ENCODE measurements at places on chromosomes 1 and 21. TPM values are rescaled to one million over a fixed set of nuclear protein-coding genes. Genes with fewer than 3 reads are reported as not detected.

- H3K27me3 ChIP-seq = peaks cover 63% of the 10 kb centered on the region
- no peak overlapping the region for H3K27ac ChIP-seq
- H3K4me3 ChIP-seq = no peak overlapping the region
- H3K4me1 ChIP-seq = peaks cover 11% of the 10 kb centered on the region
- H3K36me3 ChIP-seq = no peaks in the 10 kb centered on the region
- DNase-seq = no peak
Observed at GRCh38 chr1:34923490-34923889, 6.0 kb downstream of the DLGAP3 start.

DNA sequence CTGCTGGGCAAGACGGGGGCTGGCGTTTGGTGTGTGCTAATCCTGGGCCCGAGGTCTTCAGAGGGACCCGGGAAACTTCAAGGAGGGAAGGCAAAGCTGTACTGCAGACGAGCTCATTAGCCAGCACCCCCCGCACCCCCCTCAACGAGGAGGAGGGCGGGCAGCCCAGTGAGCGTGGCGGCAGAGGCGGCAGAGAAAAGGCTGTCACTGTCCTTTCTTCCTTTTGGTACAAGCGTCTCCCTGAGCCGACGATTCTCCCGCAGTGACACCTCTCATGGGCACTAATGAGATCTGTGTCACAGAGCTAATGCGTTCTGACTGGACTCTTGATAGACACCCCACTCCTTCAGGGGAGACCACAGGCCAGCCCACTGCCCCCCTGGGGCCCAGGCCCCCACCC lies 29.5 kb downstream of the DMAP1 start:
- H3K27ac ChIP-seq = no peak overlapping the region
- no peaks in the 10 kb centered on the region for H3K27me3 ChIP-seq
- H3K4me1 ChIP-seq = peaks cover 7% of the 10 kb centered on the region

DNA sequence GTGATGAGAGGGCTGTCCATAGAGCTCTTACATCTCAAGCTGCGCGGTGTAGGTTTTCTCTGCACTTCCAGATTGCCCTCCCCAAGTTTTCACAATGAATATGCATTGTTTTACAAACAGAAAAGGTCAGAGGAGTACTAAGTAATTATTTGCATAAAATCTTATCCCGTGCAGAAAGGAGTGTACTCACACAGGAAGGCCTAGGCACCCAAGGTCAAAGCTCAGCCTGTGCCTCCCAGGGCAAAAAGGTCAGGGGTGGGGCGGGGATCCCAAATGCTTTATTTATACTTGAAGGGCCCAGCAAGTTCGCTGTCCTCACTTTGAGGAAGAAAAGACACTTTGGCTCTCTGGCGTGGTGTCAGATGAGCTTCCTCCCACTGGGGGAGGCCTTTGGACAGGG lies 10.3 kb upstream of the KCNE1 start:
- H3K27me3 ChIP-seq = no peaks in the 10 kb centered on the region
- DNase-seq = no peak
- peaks cover 7% of the 10 kb centered on the region for H3K36me3 ChIP-seq
- H3K27ac ChIP-seq = no peak overlapping the region

DNA sequence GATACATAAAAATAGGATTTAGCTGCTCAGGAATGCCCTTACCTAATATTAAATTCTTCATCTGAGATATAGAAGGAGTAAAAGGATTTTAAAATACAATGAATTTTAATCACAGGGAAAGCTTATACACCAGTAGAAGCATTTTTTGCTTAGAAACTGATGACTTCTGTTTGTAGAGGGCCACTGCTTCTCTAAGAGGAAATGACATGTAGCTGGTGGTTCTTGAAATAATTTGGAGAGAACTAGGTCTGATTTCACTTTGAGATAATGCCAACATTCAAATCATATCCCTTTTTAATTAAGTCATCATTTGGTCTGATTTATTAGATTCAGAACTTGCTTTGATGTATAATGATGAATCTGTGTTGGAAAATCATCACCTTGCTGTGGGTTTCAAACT lies 166.6 kb upstream of the SGIP1 start:
- H3K4me3 ChIP-seq = no peak overlapping the region
- H3K27me3 ChIP-seq = no peaks in the 10 kb centered on the region
- DNase-seq = no peak

DNA sequence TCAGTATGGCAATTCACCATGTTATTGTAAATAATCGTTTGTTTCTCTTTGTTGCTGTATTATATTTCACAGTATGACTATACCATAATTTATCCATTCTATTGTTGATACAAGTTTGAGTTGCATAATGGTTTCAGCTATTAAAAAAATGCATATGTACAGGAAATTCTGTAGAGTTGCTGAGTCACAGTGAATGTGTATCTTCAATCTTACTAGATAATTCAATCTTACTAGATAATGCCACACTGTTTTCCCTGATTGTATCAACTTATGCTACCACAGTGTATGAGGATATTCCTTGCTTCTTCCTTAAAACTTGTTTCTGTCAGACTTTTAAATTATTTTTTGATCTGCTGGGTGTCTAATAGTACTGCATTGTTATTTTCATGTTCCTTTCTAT lies 3.5 kb upstream of the COA6 start:
- DNase-seq = no peak
- H3K27ac ChIP-seq = no peak overlapping the region
- H3K27me3 ChIP-seq = no peaks in the 10 kb centered on the region
- peaks cover 14% of the 10 kb centered on the region for H3K4me1 ChIP-seq
- H3K36me3 ChIP-seq = no peaks in the 10 kb centered on the region

DNA sequence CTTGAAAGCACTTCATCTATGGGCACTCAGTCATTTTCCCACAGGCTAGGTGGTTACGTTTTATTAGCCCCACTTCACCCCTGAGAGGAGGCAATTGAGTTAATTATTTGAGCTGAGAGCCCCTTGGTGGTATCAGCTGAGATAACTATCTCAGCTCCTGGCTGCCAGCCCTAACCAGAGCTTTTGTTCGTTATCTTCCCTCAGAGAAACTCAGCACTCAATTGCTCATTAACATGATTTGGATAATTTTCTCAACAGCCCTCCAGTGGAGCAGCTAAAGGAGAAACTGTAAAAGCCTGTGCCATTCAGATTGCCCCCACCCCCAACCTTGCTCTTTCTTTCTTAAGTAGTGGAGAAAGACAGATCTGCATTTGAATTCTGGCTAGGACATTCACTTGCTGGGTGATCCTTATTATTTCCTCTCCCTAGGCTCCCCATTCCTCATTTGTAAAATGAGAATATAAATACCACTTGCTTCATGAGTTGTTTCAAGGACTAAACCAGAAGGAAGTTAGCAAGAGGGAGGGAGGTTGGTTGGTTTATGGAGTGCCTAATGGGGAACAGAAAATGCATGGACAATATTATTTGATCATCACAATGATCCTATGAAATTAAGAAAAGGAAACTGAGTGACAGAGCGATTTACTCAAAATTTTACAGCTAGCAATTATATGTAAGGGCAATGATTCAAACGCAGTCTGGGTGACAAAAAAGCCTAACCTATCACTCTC lies 218.7 kb upstream of the FGGY start:
- no peaks in the 10 kb centered on the region for H3K4me1 ChIP-seq
- no peaks in the 10 kb centered on the region for H3K27me3 ChIP-seq
- no peak for DNase-seq
- H3K4me3 ChIP-seq = no peak overlapping the region

DNA sequence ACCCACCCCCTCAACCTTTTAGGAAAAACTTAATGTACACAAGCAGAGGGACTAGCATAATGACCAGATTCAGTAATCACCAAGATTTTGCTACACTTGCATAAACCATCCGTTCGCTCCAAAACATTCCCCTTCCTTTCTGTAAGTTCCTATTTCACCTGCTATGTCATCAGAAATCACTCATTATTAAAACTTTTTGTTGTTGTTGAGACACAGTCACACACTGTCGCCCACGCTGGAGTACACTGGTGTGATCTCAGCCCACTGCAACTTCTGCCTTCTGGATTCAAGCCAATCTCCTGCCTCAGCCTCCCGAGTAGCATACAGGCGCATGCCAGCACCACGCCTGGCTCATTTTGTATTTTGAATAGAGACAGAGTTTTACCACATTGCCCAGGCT lies 3.4 kb downstream of the MRPL20 start:
- H3K27ac ChIP-seq = no peak overlapping the region
- no peak overlapping the region for H3K4me3 ChIP-seq
- peaks cover 56% of the 10 kb centered on the region for H3K36me3 ChIP-seq
- H3K27me3 ChIP-seq = no peaks in the 10 kb centered on the region

- DNase-seq = no peak
- H3K4me3 ChIP-seq = peak overlapping the region; percentile 91
- H3K4me1 ChIP-seq = peaks cover 11% of the 10 kb centered on the region
- peak overlapping the region; percentile 99 for H3K27ac ChIP-seq
- H3K27me3 ChIP-seq = no peaks in the 10 kb centered on the region
- H3K36me3 ChIP-seq = peaks cover 30% of the 10 kb centered on the region
Observed at GRCh38 chr21:33541105-33541711, 709 bp downstream of the GART start.

DNA sequence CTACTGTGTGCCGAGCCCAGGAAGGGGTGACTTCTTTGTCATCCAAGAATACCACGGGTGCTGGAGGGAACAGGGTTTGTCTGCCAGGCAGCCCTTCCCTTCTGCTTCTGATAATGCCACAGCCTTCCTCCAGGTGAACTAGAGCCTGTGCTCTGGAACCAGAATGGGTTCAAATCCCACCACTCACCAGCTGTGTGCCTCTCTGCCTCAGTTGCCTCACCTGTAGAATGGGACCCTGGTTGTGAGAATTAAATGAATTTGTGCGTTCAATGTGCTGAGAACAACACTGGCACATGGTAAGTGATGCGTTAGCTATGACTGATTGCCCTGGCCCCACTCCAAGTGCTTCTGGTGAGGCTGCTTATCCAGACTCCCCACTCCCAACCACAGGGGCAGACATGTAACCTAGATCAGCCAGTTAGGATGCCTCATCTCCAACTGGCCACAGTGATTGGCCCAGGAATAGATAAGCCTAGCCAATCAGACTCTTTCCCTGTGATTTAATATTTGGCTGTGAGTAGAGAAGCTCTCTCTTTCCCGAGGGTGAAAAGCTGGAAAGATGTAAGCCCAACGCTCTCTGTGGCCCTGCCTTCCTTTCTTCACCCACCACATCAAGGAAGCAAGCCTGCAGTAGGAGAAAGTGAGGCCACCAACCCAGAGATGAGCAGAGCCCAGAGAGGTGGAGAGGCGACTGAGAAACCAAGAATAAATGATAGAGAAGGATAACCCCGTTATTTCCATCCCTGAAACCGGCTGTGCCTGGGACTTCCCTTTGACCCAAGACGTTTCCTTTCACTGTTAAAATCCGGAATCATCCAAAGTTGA lies 20.8 kb upstream of the LAPTM5 start:
- no peak for DNase-seq
- H3K27ac ChIP-seq = no peak overlapping the region
- no peak overlapping the region for H3K4me3 ChIP-seq
- H3K27me3 ChIP-seq = no peaks in the 10 kb centered on the region

GRCh38 chr1:189803364-189803763 lies 674.3 kb downstream of the BRINP3 start:
- no peaks in the 10 kb centered on the region for H3K4me1 ChIP-seq
- H3K36me3 ChIP-seq = no peaks in the 10 kb centered on the region
- H3K4me3 ChIP-seq = no peak overlapping the region
- no peaks in the 10 kb centered on the region for H3K27me3 ChIP-seq
- no peak overlapping the region for H3K27ac ChIP-seq

- H3K36me3 ChIP-seq = no peaks in the 10 kb centered on the region
- H3K27me3 ChIP-seq = no peaks in the 10 kb centered on the region
- H3K4me3 ChIP-seq = no peak overlapping the region
- DNase-seq = no peak
- no peak overlapping the region for H3K27ac ChIP-seq
Observed at GRCh38 chr1:247375747-247376146, 40.2 kb upstream of the NLRP3 start.

DNA sequence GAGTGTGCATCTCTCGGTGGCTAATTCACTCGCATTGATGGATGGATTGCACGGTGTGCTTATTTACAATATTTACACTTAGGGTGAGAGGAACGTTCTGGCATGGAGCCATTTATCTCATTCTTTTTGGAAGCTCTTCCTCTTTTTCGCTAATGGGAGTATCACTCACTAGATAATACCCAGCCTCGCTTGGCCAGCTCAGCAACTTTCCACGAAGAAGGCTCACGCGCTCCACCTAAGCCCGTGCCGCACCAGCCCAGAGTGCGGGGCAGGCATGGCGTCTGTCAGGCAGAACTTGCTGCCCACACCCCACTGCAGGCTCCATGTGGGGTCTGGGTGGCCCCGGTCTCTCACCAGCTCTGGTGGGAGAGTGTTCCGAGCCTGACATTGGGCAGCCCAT lies 484.9 kb downstream of the NPHP4 start:
- H3K27ac ChIP-seq = no peak overlapping the region
- H3K4me3 ChIP-seq = no peak overlapping the region
- H3K27me3 ChIP-seq = no peaks in the 10 kb centered on the region
- H3K36me3 ChIP-seq = no peaks in the 10 kb centered on the region

- H3K4me1 ChIP-seq = peaks cover 28% of the 10 kb centered on the region
- H3K27ac ChIP-seq = peak overlapping the region; percentile 94
- peak; percentile 67 for DNase-seq
- H3K4me3 ChIP-seq = peak overlapping the region; percentile 91
Observed at GRCh38 chr1:100038660-100039287, 69.0 kb downstream of the SLC35A3 start.

DNA sequence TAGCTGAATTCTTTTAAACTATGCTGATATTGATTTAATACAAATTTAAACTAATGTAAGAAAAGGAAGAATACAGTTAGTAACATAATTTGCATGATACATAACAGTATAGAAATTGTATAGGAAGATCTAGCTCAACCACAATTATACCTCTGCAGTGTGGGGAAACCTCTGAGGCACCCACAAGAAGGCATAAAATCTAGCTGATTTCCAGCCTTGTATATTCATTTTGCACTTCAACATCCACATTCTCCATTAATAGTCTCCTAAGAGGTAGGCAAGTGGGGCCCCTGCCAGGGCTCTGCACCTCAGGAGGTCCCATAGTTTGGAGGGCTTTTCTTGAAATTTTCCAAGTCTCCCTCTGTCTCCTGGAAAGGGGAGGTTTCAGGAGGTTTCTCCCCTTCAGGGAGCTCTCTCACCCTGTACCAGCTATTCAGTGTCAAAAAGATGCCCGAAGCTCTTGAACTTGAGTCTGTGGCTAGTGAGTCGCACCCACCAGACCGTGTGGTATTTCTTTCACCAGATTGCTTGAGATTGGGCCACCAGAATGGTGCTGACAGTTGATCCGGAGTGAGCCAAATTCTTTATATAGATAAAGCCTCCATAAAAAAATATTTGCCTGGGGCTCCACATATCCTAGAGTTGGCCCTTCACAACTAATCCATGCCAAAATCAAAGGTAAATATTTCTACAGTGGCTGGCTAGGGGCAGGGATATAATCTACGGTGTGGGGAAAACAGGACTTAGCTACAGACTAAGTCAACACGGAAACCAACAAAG lies 108.2 kb downstream of the TIAM1 start:
- H3K4me1 ChIP-seq = peaks cover 2% of the 10 kb centered on the region
- no peaks in the 10 kb centered on the region for H3K27me3 ChIP-seq
- H3K27ac ChIP-seq = no peak overlapping the region
- no peak overlapping the region for H3K4me3 ChIP-seq

CLCNKB gene
- total RNA-seq = not detected

FCRL6 gene
- total RNA-seq = 0.28 TPM

TSSK3 gene
- 0.98 TPM for total RNA-seq

U2AF1 gene
- total RNA-seq = 12.3 TPM

MKNK1 gene
- 29.6 TPM for total RNA-seq

NUAK2 gene
- 14.9 TPM for total RNA-seq

MASP2 gene
- 0.53 TPM for total RNA-seq

S100B gene
- 0.47 TPM for total RNA-seq

All from CD4-positive, alpha-beta T cell (primary cell).